ENCODE measurements at places on chromosomes 6 and 20.
A peak's percentile ranks its signal among the peaks of the same experiment; 100 is the strongest.

DNA sequence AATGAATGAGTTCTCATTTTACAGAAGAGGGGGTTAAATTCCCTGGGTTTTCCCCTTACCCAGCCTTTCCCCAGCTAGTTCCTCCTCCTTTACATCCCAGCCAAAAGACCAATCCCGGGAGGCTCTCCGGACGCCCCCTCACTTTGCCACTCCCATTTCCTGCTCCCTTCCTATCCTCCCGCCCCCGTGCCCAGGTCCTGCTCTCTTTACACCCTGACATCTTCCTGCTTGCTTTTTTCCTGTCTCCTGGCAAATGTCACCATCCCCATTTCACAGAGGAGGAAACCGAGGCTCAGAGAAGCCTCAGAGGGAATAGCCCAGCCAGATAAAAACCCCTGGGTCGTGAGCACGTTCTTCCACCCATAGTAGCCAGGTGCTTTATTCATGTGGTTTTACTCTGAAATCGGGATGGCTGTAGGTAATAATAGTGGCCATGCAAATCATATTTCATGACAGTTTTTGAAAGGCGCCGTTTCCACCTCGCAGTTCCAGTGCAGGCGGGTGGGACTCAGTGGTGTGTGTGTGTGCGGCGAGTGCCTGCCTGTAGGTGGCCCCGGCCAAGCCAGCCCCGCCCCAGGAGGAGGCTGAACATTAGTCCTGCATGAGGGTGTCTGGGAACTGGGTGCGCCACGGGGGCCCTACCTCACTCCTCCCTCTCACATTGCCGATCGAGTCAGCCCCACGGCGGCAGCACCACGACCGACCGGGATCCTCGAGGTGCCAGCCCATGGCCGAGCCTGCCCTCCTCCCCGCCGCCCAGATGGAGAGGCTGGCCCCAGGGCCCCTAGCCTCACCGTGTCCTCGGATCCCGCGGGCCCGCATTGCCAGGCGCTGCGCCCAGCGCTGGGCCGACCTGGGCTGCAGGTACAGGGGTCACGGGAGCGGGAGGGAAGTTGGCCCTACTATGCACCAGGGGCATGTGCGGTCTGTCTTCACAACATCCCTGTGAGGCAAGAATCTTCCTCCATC lies at the start of gene ARHGAP40:
Gene ARHGAP40, plus strand, starts transcription at position 594 of the 969 bp plus-strand sequence.
- H3K4me3 ChIP-seq, result no peak within 1 kb of the TSS
- peaks cover 77% of the 10 kb centered on the region for H3K27me3 ChIP-seq
- no peak for DNase-seq
- peaks cover 4% of the 10 kb centered on the region for H3K4me1 ChIP-seq
- H3K36me3 ChIP-seq, result no peaks in the 10 kb centered on the region

- no peak overlapping the region for H3K4me3 ChIP-seq
- H3K27me3 ChIP-seq, result no peaks in the 10 kb centered on the region
- DNase-seq, result no peak
- H3K4me1 ChIP-seq, result peaks cover 5% of the 10 kb centered on the region
- H3K36me3 ChIP-seq, result no peaks in the 10 kb centered on the region
Measured at GRCh38 chr6:149246691-149247384, 70.7 kb upstream of the TAB2 start.

DNA sequence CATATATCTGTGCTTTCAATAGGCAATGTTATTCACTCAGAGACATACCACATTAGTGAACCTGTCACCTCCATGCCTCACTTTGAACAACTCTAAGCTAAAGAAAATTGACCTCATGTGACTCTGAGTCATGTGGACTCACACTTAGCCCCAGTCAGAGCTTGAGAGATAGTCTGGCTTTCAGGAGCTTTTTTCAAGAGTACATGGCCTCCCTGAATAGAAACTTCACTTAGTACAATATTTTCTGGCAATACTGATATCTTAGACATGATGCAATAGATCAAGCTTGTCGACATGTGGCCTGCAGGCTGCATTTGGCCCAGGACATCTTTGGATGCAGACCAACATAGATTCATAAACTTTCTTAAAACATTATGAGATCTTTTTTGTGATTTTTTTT lies 8.5 kb downstream of the SPTLC3 start:
- H3K36me3 ChIP-seq, result peaks cover 2% of the 10 kb centered on the region
- no peaks in the 10 kb centered on the region for H3K4me1 ChIP-seq
- no peaks in the 10 kb centered on the region for H3K27me3 ChIP-seq

- H3K4me3 ChIP-seq, result no peak overlapping the region
- peaks cover 11% of the 10 kb centered on the region for H3K4me1 ChIP-seq
- H3K27me3 ChIP-seq, result no peaks in the 10 kb centered on the region
- peaks cover 7% of the 10 kb centered on the region for H3K36me3 ChIP-seq
Measured at GRCh38 chr20:50198180-50198666, 7.6 kb downstream of the CEBPB start.

GRCh38 chr6:38554014-38554413 lies 85.7 kb downstream of the BTBD9 start:
- H3K4me1 ChIP-seq, result no peaks in the 10 kb centered on the region
- no peak overlapping the region for H3K27ac ChIP-seq
- DNase-seq, result no peak
- H3K36me3 ChIP-seq, result peaks cover 3% of the 10 kb centered on the region

GRCh38 chr6:5318617-5319272 lies 57.4 kb downstream of the FARS2 start:
- H3K27me3 ChIP-seq, result no peaks in the 10 kb centered on the region
- H3K4me1 ChIP-seq, result peaks cover 34% of the 10 kb centered on the region
- H3K36me3 ChIP-seq, result peaks cover 11% of the 10 kb centered on the region
- no peak overlapping the region for H3K4me3 ChIP-seq
- DNase-seq, result no peak
- H3K27ac ChIP-seq, result no peak overlapping the region

DNA sequence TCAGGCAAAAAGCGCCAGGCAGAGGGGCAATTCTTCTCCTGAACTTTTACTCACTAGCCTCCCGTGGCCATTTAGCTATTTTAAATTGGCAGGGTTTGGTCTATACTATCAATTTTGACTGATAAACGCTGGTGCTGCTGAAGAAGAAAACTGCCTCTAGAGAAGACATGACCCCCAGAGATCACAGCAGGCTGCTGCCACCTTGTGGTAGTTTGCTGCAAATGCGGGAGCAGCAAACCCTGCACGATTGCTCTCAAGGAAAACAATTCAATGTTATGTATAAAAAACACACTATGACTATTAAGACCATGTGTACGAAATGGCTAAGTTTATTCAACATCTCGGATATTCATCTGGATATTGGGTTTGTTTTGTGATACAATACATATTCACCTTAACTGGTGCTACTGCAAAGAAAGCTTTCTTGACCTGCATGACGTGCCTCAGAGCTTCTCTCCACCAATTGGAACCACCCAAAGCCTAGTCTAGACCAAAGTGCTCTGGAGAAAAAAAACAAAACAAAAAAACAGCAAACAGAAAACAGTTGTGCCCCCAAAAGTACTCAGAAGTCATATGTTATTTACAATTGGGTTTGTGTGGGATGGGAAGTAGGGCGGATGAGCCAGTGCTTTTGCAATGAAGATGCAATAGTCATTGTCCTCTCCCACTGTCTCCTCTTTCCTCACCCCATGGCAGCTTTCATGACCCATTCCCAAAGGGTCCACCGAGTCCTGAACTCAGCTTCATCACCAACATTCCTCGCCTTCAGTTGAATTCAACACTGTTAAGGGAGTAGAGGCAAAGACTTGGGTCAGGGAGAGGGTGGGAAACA lies 19.6 kb upstream of the IL17F start:
- peak; percentile 71 for DNase-seq
- no peak overlapping the region for H3K27ac ChIP-seq
- H3K4me3 ChIP-seq, result no peak overlapping the region
- H3K36me3 ChIP-seq, result peaks cover 58% of the 10 kb centered on the region

DNA sequence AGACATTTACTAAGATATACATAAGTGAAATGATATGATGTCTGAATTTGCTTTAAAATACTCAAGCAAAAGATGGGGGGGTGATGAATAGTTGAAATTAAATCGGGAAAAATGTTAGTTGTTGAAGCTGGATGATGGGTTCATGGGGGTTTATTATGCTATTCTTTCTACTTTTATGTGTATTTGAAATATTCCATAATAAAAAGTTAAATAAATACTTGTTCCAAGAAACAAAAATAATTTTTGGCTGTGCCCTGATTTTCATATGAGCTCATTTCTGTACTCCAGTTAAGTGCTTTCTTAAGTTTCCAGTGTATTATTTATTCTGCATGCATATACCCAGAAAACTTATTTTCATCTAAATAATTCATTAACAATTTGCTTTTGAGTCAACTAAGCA lies 138.6 kb downstream of the AIG1 start:
- no peak for DNase-seq
- H3K4me3 ChIP-seq, result no peak overlapping the region
- no peaks in the 10 kb centered on the region for H3K36me3 ChIP-seq
- H3K4me1 ChIP-seq, result no peaks in the 10 kb centered on the region
- H3K27ac ChIP-seq, result no peak overlapping the region

- DNase-seq, result no peak
- peak overlapping the region; percentile 80 for H3K27ac ChIP-seq
- no peaks in the 10 kb centered on the region for H3K27me3 ChIP-seq
- peak overlapping the region; percentile 64 for H3K4me3 ChIP-seq
- peaks cover 59% of the 10 kb centered on the region for H3K4me1 ChIP-seq
Measured at GRCh38 chr6:137390334-137390733, 103.9 kb downstream of the OLIG3 start.
